ENCODE measurements at places on chromosomes 16 and 17.

- peak; percentile 51 for DNase-seq
These were observed 70.9 kb downstream of the CNGB1 start for GRCh38 chr16:57899771-57900661.

GRCh38 chr16:83908798-83909197 is 9.9 kb downstream of the MLYCD start:
- no peak for DNase-seq

DNA sequence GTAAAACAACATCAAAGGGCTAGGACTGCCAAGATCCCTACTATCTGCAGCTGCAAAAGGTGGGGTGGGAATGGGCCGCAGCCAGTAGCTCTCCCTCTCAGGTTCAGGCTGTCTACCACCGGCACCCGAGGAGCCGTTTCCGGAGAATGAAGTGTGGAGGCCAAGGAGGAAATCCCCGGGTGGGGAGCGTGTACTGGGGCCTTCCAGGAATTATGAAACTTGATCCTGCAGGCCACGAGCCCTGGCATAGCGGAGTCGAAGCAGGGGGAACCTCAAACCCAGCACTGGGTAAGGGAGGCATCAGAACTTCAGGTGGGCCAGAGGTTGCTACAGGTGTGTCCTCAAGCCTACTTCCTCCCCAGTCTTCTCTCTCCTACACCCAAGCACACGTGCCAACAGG is 5.1 kb downstream of the INPP5K start:
- no peak for DNase-seq

DNA sequence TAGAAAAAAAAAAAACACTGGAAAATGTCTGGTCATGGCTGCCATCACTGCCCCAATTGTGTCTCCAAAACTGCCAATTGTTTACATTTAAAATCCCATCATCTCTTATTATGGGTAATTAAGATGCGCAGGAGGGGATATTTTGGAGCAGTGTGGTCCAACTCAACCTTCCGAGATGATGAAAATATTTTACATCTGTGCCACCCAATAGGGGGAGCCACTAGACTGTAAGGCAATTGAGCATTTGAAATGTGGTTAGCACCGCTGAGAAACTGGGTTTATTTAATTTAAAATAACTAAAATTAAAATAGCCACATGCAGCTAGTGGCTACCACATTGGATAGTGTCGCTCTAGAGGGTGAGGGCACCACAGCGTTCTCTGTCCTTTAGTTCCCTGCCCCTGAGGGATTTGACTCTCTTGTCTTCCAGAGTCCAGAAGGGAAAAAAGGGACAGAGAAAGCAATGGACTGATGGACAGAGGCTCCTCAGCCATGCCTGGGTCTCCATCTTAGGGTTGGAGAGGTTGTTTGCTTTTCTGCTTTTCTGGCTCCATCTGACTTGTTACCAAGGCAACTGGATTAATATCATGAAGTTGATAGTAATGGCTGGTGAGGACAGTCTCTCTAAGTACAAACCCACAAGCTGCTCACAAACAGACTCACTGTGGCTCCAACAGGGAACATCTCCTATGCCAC is 3.5 kb downstream of the MPO start:
- DNase-seq: no peak

DNA sequence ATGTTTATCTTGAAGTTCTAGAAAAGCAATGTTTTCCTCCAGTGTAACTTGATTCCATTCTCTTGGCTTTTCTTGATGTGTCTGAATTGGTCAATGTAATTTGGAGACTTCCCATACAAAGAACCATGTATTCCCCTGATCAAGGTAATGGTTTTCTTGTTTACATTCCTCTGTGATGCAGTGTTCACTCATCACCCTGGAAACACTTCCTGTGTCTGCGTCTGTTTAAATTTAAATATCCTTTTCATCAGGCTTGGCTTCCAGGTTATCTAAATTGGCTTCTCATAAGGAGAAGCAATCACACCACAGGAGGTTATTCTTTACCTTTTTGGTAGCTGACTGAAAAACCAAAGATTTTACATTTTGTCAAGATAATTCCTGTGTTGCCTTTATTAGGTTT is 237.3 kb upstream of the WSCD1 start:
- DNase-seq: no peak

- DNase-seq: no peak
These were observed 149.3 kb downstream of the MSI2 start for GRCh38 chr17:57405491-57406072.

- DNase-seq: no peak
These were observed 34.2 kb downstream of the MPHOSPH6 start for GRCh38 chr16:82135844-82136243.

DNA sequence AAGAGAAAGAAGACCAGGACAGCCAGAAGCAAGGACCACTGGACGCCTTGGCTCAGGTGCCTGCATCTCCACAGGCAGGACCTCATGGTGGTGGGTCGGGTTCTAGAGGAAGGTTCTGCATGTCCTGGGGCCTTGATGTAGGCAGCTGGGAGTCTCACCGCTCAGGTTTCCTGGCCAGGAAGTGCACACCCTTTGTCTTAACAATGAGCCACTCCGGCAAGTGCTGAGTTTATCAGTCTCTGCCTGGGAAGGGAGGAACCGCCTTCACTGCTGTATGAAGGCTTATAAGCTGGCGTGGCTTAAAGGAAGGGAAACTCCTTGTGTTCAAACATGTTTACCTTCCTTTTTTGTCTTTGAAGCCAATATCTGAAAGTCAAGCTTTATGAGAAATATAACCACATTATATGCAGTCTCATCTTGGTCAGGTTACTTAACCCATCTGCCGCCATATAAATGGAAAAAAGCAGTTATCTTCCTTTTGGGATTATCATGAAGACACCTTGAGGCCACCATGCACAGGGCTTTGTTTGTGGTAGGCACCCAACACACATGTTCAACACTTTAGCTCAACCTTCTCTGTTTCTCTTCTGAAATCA is at the start of gene ST6GALNAC1:
Gene ST6GALNAC1 (minus strand): TSS at position 205 of the 596 bp plus-strand sequence. CDS start 119 bp downstream, at position 86.
- no peak for DNase-seq

GRCh38 chr16:55706739-55707384 is 51.1 kb downstream of the SLC6A2 start:
- DNase-seq: no peak

DNA sequence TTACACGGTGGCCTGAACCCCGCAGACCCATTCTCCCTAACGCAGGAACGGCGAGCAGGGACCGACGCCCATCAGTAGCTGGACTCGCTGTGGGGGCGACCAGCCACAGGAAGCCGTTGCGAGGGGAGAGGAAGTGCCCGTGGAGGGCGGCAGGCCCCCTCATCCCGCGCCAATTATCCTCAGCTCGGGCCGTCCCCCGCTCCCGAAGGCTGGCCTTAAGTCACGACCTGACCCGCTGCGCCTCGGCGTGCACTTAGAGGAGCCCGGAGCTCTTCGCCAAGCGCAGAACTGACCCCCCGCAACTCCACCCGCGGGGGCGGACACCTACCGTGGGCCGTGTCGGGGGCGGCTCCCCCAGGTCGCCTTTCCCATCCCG is 401 bp downstream of the ARL16 start:
- DNase-seq: no peak

GRCh38 chr17:28573966-28574480 is 2.7 kb downstream of the ALDOC start:
- DNase-seq: no peak

GRCh38 chr17:3695723-3696411 is at the start of gene P2RX5:
Gene P2RX5 (minus strand): TSS chr17:3696155. CDS start chr17:3696005, 150 bp downstream.
- DNase-seq: no peak

GRCh38 chr16:83682868-83683235 is 124.9 kb upstream of the HSBP1 start:
- DNase-seq: no peak

GRCh38 chr16:57837305-57838125 is 35.2 kb upstream of the KIFC3 start:
- DNase-seq: no peak

DNA sequence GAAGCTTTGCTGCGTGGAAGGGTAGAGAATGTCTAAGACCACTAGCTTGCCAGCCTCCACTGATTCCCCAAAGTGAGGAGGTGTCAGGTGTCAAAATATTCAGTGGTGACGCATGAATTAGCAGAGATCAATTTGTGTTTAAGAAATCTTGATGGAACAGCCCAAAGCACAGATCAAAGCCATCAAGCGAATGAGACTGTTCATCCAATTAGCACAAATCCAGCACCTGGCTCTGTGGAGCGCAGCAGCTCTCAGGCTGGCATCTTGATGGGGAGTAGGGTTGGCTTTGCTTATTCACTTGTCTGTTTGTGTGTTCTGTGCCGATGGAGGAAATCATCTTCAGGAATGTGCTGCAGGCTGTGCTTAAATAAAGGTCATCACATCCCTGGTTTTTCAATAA is 456.8 kb upstream of the CCL2 start:
- DNase-seq: no peak

DNA sequence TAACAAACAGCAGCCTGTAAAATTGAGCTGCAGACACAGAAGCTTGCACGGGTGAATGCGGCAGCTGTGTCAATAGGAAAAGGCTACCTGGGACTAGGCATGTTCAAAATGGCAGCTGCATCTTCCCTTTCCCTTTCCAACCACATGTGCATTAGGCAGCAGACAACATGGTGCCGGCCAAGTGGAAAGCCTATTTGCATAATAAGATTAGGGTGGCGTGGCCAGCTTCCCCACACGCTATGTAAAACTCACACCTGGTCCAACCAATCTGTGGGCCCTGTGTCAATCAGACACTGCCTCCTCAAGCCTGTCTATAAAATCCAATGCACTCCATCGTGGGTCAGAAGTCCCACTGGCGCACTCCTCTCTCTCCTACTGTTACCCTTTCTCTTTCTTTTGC is 61.0 kb upstream of the RBBP6 start:
- no peak for DNase-seq

GRCh38 chr16:82452004-82452756 is 174.6 kb upstream of the CDH13 start:
- no peak for DNase-seq

GRCh38 chr17:61981323-61981722 is 53.5 kb upstream of the INTS2 start:
- no peak for DNase-seq

DNA sequence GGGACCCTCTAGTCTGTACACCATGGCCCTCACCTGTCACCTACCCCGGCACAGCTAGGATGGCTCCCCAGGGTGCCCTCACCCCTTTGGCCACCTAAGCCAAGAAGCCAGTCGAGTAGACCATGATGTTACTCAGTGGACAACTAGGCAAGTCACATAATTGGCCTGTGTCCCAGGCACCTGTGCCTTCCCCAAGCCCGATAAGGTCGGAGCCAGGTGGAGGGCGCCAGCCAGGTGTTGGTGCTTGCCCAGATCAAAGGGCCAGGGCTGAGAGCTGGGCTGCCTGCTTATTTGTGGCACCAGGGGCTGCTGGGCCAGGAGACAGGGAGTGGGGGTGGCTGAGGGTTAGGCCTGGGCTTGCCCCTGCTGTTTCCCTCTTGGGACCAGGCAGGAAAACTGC is 16.8 kb downstream of the SPNS2 start:
- DNase-seq: no peak

- DNase-seq: no peak
These were observed 11.7 kb downstream of the ZFHX3 start for GRCh38 chr16:73036074-73036826.

DNA sequence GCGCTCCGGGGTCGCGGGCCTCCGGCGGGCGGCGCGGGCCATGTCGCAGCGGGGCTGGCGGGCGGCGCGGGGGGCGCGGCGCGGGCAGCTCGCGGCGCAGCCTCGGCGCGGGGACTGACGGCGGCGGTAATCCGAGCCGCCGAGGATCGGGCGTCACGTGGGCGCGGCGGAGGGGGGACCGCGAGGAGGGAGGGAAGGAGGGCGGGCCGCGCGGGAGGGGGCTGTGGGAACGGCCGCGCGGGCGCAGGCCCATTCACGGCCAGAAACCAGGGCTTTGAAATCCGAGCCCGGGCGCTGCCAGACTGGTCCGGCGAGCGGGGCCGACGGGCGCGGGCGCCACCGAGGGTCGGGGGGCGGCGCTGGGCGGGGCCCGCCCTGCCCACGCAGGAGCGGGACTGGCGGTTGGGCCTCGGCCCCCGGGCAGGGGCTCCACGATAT is at the start of gene MTSS2:
Gene MTSS2 (minus strand): TSS at position 116 of the 438 bp plus-strand sequence. CDS start 262 bp downstream, outside the sequence.
- peak; percentile 77 for DNase-seq

- peak; percentile 51 for DNase-seq
These were observed 71.6 kb downstream of the PGS1 start for GRCh38 chr17:78449983-78450595.

DNA sequence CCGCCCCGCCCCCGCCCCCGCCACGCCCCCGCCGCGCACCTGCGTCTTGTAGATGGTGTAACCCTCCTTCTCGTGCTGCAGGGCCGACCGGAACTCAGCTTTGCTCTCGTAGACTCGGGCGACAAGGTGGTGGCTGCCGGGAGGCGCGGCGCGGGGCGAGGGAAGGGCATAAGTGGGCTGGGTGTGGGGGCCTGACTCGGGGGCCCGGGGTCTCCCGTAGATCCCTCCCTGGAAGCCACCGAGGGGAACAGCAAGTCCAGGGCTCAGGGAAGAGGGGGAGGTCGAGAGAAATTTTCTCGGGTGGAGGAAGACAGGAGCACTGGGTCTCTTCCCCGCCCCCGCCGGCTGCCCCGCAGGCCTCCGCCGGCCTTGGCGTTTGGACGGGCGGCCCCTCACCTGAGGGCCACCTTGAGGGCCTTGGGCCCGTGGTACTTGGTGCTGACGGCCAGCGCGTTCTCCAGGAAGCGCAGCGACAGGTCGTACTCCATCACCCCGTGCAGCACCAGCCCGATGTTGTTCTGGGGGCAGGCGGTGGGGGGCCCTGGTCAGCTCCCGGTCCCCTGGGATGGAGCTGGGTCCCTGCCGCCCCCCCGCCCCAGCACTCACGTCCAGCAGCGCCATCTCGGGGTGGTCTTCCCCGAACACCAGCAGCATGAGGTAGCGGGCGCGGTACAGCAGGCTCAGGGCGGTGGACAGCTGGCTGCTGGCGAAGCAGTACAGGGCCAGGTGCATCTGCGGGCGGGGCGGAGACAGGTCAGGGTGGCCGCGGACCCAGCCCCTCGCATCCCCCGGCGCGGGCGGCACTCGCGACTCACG is 19.4 kb downstream of the CLUH start:
- no peak for DNase-seq

- DNase-seq: no peak
These were observed 69.0 kb downstream of the RAP1GAP2 start for GRCh38 chr17:2865228-2865627.

GRCh38 chr16:89192956-89193575 is 7.3 kb downstream of the SLC22A31 start:
- DNase-seq: no peak

DNA sequence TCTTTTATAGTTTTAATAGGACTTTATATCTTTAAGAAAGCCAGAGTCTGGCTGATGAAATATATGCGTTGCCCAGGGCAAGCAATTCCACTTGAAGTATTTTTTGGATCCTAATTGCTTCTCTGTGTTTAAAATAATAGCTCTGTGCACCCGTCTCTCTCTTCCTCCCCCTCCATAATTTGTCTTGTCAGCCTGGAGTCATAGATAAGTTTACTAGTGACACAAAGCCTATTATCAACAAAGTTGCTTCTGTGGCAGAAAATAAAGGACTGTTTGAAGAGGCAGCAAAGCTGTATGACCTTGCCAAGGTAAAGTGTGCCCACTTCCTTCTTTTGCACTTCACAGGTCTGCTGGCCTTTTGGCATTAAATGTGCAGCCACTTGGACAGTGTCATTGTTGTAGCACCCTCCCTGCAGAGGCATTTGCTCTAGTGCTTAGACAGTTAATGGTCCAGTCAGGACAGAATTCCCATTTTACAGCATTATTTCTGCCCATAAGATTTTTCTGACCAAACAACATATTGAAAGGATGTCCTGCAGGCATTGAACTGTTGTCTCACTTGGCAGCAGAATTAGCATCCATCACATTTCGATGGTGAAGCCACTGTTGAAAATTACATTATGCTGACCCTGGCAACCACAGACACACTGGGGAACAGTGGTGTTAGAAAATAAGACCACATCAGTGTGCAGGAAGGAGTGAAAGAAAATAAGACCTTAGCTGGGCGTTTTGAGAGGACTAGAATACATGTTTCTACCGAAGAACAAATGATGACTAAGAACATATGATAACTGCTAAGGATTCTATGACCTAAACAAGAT is 28.4 kb upstream of the SLC12A3 start:
- no peak for DNase-seq

- DNase-seq: no peak
These were observed 98.9 kb downstream of the SOCS1 start for GRCh38 chr16:11157143-11157542.

Data from NCI-H1092 (cell line).